ENCODE measurements at places on chromosomes 13 and 19. TPM values are rescaled to one million over a fixed set of nuclear protein-coding genes. Genes with fewer than 3 reads are reported as not detected.

Gene MAP4K1
- total RNA-seq: 0.49 TPM

Gene VN1R2
- not detected for total RNA-seq

Gene FBXO27
- 8.9 TPM for total RNA-seq

Gene PAF1
- total RNA-seq: 21.6 TPM

Gene ANKRD24
- total RNA-seq: 8.9 TPM

Gene FXYD1
- total RNA-seq: 0.74 TPM

Gene CEACAM7
- total RNA-seq: not detected

Gene PIK3R2
- total RNA-seq: 62.7 TPM

Gene ZNF888
- total RNA-seq: 3.0 TPM

Gene TUBB4A
- 116 TPM for total RNA-seq

Gene KLK13
- total RNA-seq: not detected

Gene SSC5D
- total RNA-seq: 0.25 TPM

Gene ZNF135
- total RNA-seq: 9.8 TPM

Gene RFPL4AL1
- not detected for total RNA-seq

Gene PCP2
- not detected for total RNA-seq

Gene TBXA2R
- 0.25 TPM for total RNA-seq

Gene IGFLR1
- 0.49 TPM for total RNA-seq

Gene NOTCH3
- 14.3 TPM for total RNA-seq

Gene AMER2
- total RNA-seq: 129 TPM

Gene ZNF225
- total RNA-seq: 11.3 TPM
